ENCODE measurements at places on chromosomes 11 and 22. TPM values are rescaled to one million over a fixed set of nuclear protein-coding genes. Genes with fewer than 3 reads are reported as not detected.

Gene UCP3
- 0.09 TPM for total RNA-seq

Gene PDE2A
- total RNA-seq = not detected

Gene PKP3
- 3.2 TPM for total RNA-seq

Gene SLC37A2
- 1.6 TPM for total RNA-seq

Gene TMPRSS6
- total RNA-seq = not detected

Gene MS4A15
- total RNA-seq = not detected

Gene HPX
- total RNA-seq = 0.77 TPM
